Stomach (tissue), 19 donors: ENCODE measurements at places on chromosomes 2 and 18. TPM values are rescaled to one million over a fixed set of nuclear protein-coding genes. Genes with fewer than 3 reads are reported as not detected.
A peak's percentile ranks its signal among the peaks of the same experiment; 100 is the strongest.

DNA sequence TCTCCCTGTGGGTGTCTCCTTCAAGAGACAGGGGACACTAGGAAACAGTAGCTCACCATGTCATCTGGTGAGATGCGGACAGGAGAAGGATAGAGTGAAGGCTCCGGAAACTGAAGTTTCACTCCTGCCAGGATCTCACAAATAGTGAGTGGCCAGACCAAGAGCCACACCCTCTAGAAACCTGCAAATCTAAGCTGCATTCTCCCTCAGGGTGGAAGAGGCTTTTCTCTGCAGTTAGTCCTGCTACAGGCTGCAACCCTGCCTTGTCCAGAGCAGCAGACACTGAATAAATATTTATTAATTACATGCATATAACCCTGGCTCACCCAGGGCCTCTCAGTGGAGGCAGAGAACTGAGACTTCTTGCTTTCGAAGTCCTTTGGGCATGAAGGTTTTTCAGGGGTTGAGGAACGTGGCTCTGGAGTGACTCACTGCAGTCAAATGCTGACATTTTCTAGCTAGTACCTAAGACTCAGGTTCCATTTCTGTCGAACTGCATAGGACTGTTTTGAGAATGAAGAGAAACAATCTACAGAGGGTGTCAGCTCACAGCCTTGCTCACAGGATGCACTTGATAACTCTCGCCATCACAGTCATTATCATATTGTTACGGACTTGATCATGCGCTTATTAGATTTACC, 87.3 kb downstream of the ACTR2 start:
- no peak for DNase-seq

GRCh38 chr2:129911363-129912065, 68.0 kb upstream of the RAB6C start:
- no peak for DNase-seq

- DNase-seq: peak; percentile 46
These were observed 49.5 kb upstream of the TBC1D8 start for GRCh38 chr2:101200676-101201075.

The IL1R2 gene
- 56.4 TPM for total RNA-seq

The OTOS gene
- not detected for total RNA-seq

The GAL3ST2 gene
- not detected for total RNA-seq

DNA sequence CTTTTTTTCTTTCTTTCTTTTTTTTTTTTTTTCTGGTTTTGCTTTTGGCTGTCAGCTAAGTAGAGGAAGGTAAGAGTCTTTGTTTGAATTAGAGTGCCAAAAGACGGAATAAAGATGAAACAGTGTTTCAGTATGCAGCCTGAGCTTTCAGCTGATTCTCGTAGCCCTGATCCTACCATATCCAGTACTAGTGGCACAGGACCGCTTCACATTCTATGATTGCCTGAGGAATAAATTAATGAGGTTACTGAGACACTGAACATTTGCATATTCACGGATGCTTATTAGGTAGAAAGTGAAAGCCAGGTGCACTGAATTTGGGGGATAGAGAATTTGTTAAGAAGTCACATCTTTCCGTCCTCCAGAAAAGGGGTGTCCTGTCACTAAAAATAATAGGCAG, 421.5 kb upstream of the POU3F3 start:
- DNase-seq: no peak

GRCh38 chr18:3950668-3951404, 500.9 kb downstream of the TGIF1 start:
- no peak for DNase-seq

DNA sequence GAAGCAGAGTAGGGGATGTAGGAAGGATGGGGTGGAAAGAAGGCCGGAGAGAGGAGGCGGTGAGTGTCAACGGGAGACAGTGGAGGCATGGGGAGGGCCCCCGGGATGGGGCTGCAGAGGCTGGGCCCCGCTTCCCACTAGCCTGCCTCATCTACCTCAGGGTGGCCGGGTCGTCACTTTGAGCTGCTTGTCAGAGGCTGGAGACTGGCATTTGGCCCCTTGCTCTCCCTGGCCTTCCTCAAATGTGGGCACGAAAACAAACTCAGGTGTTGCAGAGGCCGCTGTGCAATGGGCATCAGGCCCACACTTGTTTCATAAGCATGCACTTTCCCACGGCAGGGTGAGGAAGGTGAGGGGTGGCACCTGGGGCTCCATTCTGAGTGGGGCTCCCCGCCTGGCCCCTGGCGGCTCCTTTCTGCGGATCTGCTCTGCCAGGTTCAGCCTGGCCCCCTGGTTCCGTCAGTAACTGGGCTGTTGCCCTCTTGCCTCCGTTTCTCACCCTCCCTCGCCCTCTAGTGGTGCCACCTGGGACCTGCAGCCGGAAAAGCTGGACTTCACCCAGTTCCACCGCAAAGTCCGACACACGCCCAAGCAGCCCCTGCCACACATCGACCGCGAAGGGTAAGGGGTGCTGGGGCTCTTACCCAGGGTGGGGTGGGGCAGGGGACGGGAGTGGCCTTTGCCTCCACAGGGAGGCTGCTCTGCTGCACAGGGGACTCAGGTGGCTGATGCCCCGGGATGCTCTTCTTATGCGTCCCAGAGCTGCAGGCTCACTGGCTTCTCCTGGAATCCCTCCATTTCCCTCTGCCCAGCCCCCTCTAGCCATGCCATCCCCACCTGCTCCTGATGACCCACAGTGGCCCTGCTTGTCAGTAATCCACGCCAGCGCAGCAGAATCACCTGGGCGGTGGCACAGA, 125.4 kb downstream of the CTIF start:
- peak; percentile 73 for DNase-seq

DNA sequence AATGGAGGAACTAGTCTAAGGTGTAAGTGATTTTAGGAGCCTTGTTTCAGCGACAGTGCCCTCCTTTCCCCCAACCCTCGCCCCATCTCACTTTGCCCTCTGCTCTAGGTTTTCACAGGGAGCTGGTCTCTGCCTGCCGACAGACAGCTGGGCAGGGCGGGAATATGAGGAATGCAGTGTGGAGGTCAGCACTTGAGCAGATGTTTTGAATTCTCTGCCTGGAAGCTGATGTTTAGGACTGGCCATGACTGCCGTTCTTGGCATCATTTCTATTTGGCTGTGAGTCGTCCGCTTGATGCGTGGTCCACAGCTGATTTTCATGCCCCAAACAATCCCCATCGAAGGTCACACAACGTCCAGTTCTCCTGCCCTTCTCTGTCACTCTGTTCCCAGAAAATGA, 55.1 kb upstream of the SIX3 start:
- no peak for DNase-seq
